T-cell (primary cell): ENCODE measurements at places on chromosomes 6 and 20.

- no peak for DNase-seq
Observed at GRCh38 chr6:135266675-135267074, 85.6 kb downstream of the MYB start.

DNA sequence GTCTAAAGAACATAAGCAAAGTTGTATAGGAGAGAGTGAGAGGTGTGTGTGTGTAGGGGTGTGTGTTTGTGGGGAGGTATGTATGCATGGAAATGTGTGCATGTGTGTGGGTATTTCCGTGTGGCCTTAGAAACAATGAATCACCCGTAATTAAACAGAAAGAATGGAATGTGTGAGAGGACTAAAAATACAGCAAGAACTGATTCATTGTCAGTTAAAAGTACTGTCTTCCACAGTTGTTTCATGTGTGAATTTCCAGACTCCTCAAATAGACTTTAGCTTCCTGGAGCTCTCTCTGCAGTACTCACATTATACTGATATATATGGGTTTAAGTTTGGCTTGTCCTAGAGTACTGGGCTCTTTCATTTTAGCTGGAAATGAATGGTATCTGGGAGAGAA, 145.7 kb downstream of the RIMS1 start:
- no peak for DNase-seq

GRCh38 chr6:76862936-76863335, 600.4 kb downstream of the HTR1B start:
- no peak for DNase-seq

- DNase-seq, result no peak
Observed at GRCh38 chr6:141398949-141399348, 733.8 kb upstream of the GJE1 start.

- no peak for DNase-seq
Observed at GRCh38 chr20:37575884-37576283, 48.2 kb upstream of the BLCAP start.

DNA sequence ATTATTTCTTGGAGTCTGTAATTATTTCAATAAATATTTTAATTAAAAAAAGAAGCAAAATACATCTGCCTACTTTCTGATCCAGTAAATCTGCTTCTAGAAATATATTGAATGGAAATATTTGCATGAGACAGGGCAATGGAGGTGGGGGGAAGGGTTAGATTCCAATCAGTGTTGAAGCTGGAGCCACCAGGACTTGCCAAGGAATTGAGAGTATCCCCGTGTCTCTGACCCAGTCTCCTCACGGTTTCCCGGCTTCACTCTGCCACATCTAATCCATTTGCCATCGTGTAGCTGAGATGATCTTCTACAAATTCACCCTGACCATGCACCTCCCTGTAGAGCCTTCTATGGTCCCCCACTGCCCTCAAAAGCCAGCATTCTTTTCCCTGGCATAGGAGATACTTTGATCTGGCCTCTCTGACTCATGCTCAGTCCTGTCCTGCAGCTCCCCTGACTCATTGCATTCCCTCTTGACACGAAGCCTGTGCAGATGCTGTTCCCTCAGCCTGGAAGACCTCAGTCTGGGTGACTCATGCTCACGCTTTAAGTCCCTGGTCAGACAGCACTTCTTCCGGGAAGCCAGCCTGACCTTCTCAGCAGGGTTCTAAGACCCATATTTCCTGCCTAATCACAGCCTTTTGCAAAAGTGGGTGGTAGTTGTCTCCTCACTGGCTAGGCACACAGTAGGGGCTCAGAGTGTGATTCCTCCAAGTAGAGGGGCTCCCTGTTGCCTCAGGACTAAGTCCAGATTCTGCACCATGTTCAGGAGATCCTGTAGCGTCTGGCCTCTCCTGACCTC, 23.0 kb upstream of the FKBP1A start:
- DNase-seq, result no peak
